ENCODE measurements at places on chromosomes 1 and 21. TPM values are rescaled to one million over a fixed set of nuclear protein-coding genes. Genes with fewer than 3 reads are reported as not detected.

The ZYG11A gene
- total RNA-seq = 0.04 TPM

The SPRR2E gene
- total RNA-seq = not detected

DNA sequence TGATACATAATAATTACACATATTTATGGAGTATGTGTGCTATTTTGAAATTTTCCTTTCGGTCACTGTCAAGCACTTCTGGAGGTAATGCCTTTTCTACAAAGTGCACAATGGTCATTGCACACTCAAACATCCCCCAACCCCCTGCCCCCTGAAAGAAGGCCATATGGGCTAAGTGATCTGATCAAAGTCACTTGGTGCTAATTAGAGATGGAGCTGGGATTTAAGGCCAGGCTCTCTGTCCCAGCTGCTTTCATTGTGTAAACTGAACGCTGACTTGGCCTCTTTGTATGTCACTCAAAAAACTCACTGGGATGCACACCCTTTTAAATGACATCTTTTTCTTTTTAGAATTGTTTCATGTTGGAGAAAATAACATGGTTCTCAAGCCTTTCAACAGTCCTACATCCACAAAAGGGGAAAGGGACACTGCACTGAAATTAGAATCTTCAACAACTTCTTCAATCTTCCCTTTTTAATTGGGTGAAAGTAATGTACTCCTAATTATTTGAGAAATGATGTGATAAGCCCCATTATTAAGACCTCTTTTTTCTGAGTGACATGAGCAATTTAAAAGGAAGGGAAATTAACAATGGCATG is 149.2 kb downstream of the ST6GALNAC5 start:
- no peaks in the 10 kb centered on the region for H3K4me1 ChIP-seq
- no peaks in the 10 kb centered on the region for H3K36me3 ChIP-seq
- no peak for DNase-seq

DNA sequence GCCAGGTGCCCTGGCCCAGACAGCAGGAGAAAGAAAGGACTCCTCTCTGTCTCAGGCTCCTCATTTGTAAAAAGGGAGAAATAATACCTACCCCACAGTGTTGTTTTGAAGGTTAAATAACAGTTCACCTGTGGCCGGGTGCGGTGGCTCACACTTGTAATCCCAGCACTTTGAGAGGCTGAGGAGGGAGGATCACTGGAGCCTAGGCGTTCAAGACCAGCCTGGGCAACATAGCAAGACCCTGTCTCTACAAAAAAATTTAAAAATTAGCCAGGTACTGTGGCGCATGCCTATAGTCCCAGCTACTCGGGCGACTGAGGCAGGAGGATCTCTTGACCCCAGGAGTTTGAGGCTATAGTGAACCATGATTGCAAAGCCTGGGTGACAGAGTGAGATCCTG is 2.5 kb upstream of the TMEM200B start:
- peaks cover 20% of the 10 kb centered on the region for H3K4me1 ChIP-seq
- peaks cover 8% of the 10 kb centered on the region for H3K27me3 ChIP-seq
- H3K36me3 ChIP-seq = no peaks in the 10 kb centered on the region
- no peak overlapping the region for H3K27ac ChIP-seq
- H3K4me3 ChIP-seq = no peak overlapping the region
- DNase-seq = no peak

GRCh38 chr1:169941982-169942830 is 48.5 kb upstream of the SCYL3 start:
- no peaks in the 10 kb centered on the region for H3K36me3 ChIP-seq
- H3K27ac ChIP-seq = no peak overlapping the region
- DNase-seq = no peak
- H3K4me1 ChIP-seq = no peaks in the 10 kb centered on the region
- no peaks in the 10 kb centered on the region for H3K27me3 ChIP-seq

DNA sequence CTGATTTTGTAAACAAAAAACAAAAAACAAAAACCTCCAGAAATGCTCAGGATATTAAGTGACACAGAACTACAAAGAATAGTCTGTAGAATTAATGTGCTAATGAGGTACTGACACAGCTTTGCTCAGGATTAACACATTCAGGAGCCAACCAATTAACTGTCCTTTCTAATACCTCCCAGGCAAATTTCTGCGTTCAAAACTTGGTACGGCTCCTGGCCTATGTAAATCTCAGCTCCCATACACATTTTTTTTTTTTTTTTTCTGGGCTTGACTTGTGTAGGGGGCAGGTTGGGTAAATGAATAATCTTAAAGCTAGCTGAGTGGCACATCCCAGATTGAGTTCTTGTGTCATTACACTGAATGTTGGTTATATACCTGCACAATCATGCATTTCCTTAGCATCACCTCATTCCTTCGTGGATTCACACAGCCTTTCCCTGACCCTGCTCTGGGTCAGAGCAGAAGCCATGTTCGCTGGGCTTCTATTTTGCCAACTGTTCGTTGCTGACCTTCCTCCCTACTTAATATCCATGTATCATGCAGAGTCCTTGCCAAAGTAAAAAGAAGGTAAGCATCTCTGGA is 12.6 kb upstream of the IER5 start:
- no peaks in the 10 kb centered on the region for H3K27me3 ChIP-seq
- no peaks in the 10 kb centered on the region for H3K4me1 ChIP-seq
- no peak overlapping the region for H3K27ac ChIP-seq
- no peak overlapping the region for H3K4me3 ChIP-seq
- no peak for DNase-seq

The AJAP1 gene
- not detected for total RNA-seq

- DNase-seq = no peak
- H3K27me3 ChIP-seq = no peaks in the 10 kb centered on the region
- no peak overlapping the region for H3K27ac ChIP-seq
- no peak overlapping the region for H3K4me3 ChIP-seq
- H3K4me1 ChIP-seq = no peaks in the 10 kb centered on the region
Measured at GRCh38 chr1:114298008-114298407, 144.3 kb upstream of the SYT6 start.

GRCh38 chr1:215114154-215114933 is 31.8 kb downstream of the KCNK2 start:
- H3K27ac ChIP-seq = no peak overlapping the region
- H3K27me3 ChIP-seq = no peaks in the 10 kb centered on the region
- no peaks in the 10 kb centered on the region for H3K4me1 ChIP-seq
- DNase-seq = no peak
- no peaks in the 10 kb centered on the region for H3K36me3 ChIP-seq

The TCEA3 gene
- 1.7 TPM for total RNA-seq

The AADACL3 gene
- total RNA-seq = not detected

The TNFSF4 gene
- 28.4 TPM for total RNA-seq

- H3K27ac ChIP-seq = no peak overlapping the region
- no peaks in the 10 kb centered on the region for H3K36me3 ChIP-seq
- no peaks in the 10 kb centered on the region for H3K4me1 ChIP-seq
- no peak for DNase-seq
Measured at GRCh38 chr1:82319546-82319945, 518.8 kb downstream of the ADGRL2 start.

The KRTAP20-2 gene
- total RNA-seq = not detected

The C1orf115 gene
- 0.16 TPM for total RNA-seq

- H3K4me1 ChIP-seq = peaks cover 18% of the 10 kb centered on the region
- no peak overlapping the region for H3K27ac ChIP-seq
- H3K36me3 ChIP-seq = no peaks in the 10 kb centered on the region
- DNase-seq = no peak
Measured at GRCh38 chr1:12127206-12127810, 39.5 kb upstream of the TNFRSF1B start.

DNA sequence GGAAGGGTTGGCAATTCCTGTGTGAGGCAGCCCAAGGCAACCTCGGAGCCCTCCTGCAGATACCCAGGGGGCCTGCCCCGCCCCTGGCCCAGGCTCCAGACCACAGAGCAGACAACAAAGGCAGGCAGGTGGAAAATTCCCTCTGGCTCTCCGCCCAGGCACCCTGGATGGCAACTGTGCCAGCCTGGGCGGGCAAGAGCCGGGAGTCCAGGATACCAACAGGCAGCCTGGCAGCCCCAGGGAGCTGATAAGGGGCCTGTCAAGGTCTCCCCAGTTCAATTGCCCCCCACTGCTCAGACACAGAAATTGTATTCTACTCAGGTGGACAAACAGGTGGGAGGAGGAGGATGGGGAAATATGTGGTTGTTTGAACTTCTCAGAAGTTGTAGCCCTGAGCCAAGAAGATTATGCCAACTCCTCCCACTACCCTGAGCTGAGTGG is 15.4 kb upstream of the GPR37L1 start:
- no peaks in the 10 kb centered on the region for H3K27me3 ChIP-seq
- H3K4me1 ChIP-seq = no peaks in the 10 kb centered on the region
- H3K27ac ChIP-seq = no peak overlapping the region
- no peak overlapping the region for H3K4me3 ChIP-seq
- DNase-seq = no peak

- H3K4me3 ChIP-seq = no peak overlapping the region
- peaks cover 85% of the 10 kb centered on the region for H3K4me1 ChIP-seq
- no peak for DNase-seq
- H3K36me3 ChIP-seq = peaks cover 34% of the 10 kb centered on the region
- H3K27ac ChIP-seq = no peak overlapping the region
- H3K27me3 ChIP-seq = no peaks in the 10 kb centered on the region
Measured at GRCh38 chr1:167641786-167642500, 11.9 kb downstream of the RCSD1 start.

DNA sequence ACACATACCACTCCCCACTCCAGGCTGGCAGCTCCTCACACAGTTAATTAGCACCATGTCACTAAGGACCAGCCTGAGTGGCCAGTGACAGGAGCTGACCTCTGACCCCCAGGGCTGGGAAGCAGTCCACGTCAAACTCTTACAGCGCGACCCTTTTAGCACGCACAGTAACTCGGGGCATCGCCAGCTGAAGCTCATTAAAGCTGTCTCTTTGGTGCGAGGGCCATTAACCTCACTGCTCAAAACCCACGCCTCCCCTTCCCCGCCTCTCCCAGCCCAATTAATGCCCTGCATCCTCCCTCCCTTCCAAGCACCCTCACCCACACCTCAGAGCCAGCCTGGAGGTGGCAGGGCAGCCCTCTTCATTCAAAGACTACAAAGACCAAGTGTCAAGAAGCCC is 31.7 kb downstream of the DMAP1 start:
- H3K4me3 ChIP-seq = no peak overlapping the region
- peaks cover 11% of the 10 kb centered on the region for H3K36me3 ChIP-seq
- H3K27me3 ChIP-seq = no peaks in the 10 kb centered on the region
- no peaks in the 10 kb centered on the region for H3K4me1 ChIP-seq

GRCh38 chr1:58162952-58163550 is 383.5 kb downstream of the OMA1 start:
- no peak overlapping the region for H3K27ac ChIP-seq
- no peaks in the 10 kb centered on the region for H3K36me3 ChIP-seq
- DNase-seq = no peak
- no peaks in the 10 kb centered on the region for H3K27me3 ChIP-seq
- no peaks in the 10 kb centered on the region for H3K4me1 ChIP-seq
- no peak overlapping the region for H3K4me3 ChIP-seq

The SPATA17 gene
- 0.33 TPM for total RNA-seq

DNA sequence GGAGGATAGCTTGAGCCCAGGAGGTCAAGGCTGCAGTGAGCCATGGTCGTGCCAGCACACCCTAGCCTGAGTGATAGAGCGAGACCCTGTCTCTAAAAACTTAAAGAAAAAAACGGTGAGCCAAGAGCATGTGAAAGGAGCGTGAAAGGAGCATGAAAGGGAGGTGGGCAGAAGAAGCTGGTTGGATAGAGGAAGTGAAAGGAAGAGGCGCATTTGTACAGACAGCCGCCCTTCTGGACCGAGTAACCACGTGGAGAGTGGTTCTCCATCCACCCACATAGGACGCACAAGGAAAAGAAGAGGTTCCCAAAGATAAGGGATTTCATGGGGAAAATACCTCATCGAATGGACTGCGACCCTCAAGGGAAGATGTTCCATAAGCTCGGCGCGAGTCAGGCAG is 60.4 kb upstream of the IFNAR2 start:
- DNase-seq = no peak
- H3K27me3 ChIP-seq = no peaks in the 10 kb centered on the region
- no peaks in the 10 kb centered on the region for H3K36me3 ChIP-seq
- H3K4me1 ChIP-seq = no peaks in the 10 kb centered on the region
- H3K4me3 ChIP-seq = no peak overlapping the region
- H3K27ac ChIP-seq = no peak overlapping the region

The TSPEAR gene
- total RNA-seq = not detected

GRCh38 chr1:7644086-7644485 is 127.0 kb upstream of the VAMP3 start:
- no peak overlapping the region for H3K27ac ChIP-seq
- no peaks in the 10 kb centered on the region for H3K36me3 ChIP-seq
- no peak for DNase-seq
- no peak overlapping the region for H3K4me3 ChIP-seq
